Caco-2 (cell line): ENCODE measurements at places on chromosomes 5 and 9. TPM values are rescaled to one million over a fixed set of nuclear protein-coding genes. Genes with fewer than 3 reads are reported as not detected.

GRCh38 chr5:51968756-51969155, 585.5 kb downstream of the ISL1 start:
- H3K27me3 ChIP-seq: no peaks in the 10 kb centered on the region
- H3K27ac ChIP-seq: no peak overlapping the region
- no peaks in the 10 kb centered on the region for H3K4me1 ChIP-seq
- no peak for DNase-seq
- no peaks in the 10 kb centered on the region for H3K36me3 ChIP-seq

GRCh38 chr5:142235050-142235797, 89.6 kb downstream of the SPRY4 start:
- H3K27ac ChIP-seq: peak overlapping the region; percentile 97
- DNase-seq: peak; percentile 65
- no peaks in the 10 kb centered on the region for H3K27me3 ChIP-seq
- peaks cover 49% of the 10 kb centered on the region for H3K4me1 ChIP-seq
- H3K4me3 ChIP-seq: no peak overlapping the region

- H3K4me1 ChIP-seq: peaks cover 12% of the 10 kb centered on the region; the same call in 1 of the 2 replicates
- H3K4me3 ChIP-seq: peak overlapping the region; percentile 100
- H3K27me3 ChIP-seq: no peaks in the 10 kb centered on the region
- peak overlapping the region; percentile 71 for H3K27ac ChIP-seq
These were observed 1.0 kb downstream of the URM1 start for GRCh38 chr9:128372188-128372641.

GRCh38 chr5:56640763-56641406, 174.5 kb upstream of the MAP3K1 start:
- no peaks in the 10 kb centered on the region for H3K27me3 ChIP-seq
- no peak overlapping the region for H3K4me3 ChIP-seq
- DNase-seq: peak; percentile 25
- H3K4me1 ChIP-seq: peaks cover 74% of the 10 kb centered on the region
- peak overlapping the region; percentile 90 for H3K27ac ChIP-seq

DNA sequence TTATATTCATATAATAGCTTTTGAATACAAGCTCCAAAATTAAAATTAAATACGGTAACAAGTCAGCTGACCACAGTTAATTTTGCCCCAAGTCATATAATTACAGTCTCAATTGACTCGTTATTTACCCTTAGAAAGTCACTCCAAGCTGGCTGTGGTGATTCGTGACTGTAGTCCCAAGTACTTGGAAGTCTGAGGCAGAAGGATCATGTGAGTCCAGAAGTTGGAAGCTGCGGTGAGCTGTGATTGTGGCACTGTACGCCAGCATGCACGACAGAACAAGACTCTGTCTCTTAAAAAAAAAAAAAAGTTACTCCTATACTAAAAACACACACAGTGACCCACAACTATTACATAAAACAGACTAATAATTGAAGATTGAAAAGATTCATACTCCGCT, 31.6 kb upstream of the DTWD2 start:
- no peak for DNase-seq
- H3K36me3 ChIP-seq: no peaks in the 10 kb centered on the region
- H3K27me3 ChIP-seq: no peaks in the 10 kb centered on the region
- no peaks in the 10 kb centered on the region for H3K4me1 ChIP-seq
- H3K4me3 ChIP-seq: no peak overlapping the region
- H3K27ac ChIP-seq: no peak overlapping the region

DNA sequence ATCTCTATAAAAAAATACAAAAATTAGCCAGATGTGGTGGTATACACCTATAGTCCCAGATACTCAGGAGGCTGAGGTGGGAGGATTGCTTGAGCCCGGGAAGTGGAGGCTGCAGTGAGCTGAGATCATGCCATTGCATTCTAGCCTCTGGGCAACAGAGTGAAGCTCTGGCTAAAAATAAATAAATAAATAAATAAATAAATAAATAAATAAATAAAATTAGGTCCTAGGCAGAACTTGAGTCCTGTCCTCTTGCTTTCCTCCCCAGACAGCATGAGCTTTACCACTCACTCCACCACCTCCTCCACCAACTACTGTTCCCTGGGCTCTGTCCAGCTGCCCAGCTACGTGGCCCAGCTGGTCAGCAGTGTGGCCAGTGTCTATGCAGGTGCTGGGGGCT, 31.6 kb upstream of the SPZ1 start:
- DNase-seq: no peak
- H3K4me1 ChIP-seq: no peaks in the 10 kb centered on the region
- no peaks in the 10 kb centered on the region for H3K27me3 ChIP-seq
- H3K4me3 ChIP-seq: no peak overlapping the region
- H3K36me3 ChIP-seq: no peaks in the 10 kb centered on the region

DNA sequence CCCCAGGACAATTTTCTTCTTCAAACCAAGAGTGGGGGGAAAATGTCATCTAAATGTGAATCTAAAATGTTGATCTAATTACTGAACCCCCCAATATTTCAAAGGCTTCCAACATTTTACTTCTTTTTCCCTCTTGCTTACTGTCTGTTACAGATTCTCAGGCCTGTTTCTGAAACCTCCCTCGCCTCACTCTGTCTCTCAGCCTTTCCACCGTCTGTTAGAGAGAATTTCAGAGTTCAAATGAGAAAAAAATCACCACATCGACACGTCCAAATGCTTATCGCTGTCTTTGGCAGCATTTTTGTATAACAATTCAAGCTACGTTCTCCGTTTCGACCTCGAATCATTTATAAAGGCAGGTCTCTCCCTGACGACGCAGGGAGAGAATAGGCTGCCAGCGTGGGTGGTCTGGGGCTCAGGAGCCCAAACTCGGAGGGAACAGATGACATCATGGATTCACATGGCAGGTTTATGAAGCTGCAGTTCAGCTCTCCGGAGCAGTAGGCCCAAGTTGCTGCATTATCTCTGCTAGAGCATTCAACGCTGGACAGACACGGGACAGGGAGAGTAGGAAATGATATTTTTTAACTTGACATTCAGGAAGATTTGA, 139.8 kb downstream of the GAS1 start:
- H3K4me3 ChIP-seq: no peak overlapping the region
- no peaks in the 10 kb centered on the region for H3K27me3 ChIP-seq
- H3K27ac ChIP-seq: no peak overlapping the region
- DNase-seq: no peak
- H3K4me1 ChIP-seq: no peaks in the 10 kb centered on the region
- no peaks in the 10 kb centered on the region for H3K36me3 ChIP-seq

DNA sequence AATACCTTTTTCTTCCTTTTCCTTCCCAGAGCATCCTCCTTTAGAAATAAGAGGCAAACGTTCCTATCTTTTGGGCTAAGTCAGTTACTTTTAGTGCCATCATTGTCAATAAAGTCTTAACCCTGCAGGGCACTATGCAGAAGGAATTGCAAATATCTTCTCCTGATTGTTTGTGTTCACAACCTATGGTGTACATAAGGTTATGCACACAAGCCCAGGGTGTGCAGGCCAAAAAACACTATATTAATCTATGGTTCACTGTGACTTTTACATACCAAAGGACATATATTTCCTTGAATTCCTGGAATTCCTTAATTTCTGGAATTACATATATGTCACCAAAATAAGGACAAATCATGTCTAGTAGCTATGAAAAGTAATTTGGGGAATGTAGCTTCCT, 493.5 kb downstream of the MTRR start:
- H3K4me1 ChIP-seq: no peaks in the 10 kb centered on the region
- no peak overlapping the region for H3K27ac ChIP-seq
- H3K36me3 ChIP-seq: no peaks in the 10 kb centered on the region
- no peak for DNase-seq
- H3K27me3 ChIP-seq: no peaks in the 10 kb centered on the region
- H3K4me3 ChIP-seq: no peak overlapping the region

- H3K4me3 ChIP-seq: no peak overlapping the region
- H3K36me3 ChIP-seq: no peaks in the 10 kb centered on the region
- DNase-seq: no peak
These were observed 55.7 kb upstream of the FAM120AOS start for GRCh38 chr9:93509084-93509483.

The CYLC2 gene
- not detected in 2 replicates for total RNA-seq

The IRX1 gene
- not detected in 2 replicates for total RNA-seq

The PCDHB14 gene
- 0.41 and 0.44 TPM in 2 replicates for total RNA-seq
